Urothelium cell line (cell line): ENCODE measurements at places on chromosomes 13 and 19.

- no peak for DNase-seq
These were observed 276.6 kb downstream of the KCTD12 start for GRCh38 chr13:76609643-76610042.

GRCh38 chr13:42494157-42494556 lies 79.8 kb upstream of the TNFSF11 start:
- no peak for DNase-seq

DNA sequence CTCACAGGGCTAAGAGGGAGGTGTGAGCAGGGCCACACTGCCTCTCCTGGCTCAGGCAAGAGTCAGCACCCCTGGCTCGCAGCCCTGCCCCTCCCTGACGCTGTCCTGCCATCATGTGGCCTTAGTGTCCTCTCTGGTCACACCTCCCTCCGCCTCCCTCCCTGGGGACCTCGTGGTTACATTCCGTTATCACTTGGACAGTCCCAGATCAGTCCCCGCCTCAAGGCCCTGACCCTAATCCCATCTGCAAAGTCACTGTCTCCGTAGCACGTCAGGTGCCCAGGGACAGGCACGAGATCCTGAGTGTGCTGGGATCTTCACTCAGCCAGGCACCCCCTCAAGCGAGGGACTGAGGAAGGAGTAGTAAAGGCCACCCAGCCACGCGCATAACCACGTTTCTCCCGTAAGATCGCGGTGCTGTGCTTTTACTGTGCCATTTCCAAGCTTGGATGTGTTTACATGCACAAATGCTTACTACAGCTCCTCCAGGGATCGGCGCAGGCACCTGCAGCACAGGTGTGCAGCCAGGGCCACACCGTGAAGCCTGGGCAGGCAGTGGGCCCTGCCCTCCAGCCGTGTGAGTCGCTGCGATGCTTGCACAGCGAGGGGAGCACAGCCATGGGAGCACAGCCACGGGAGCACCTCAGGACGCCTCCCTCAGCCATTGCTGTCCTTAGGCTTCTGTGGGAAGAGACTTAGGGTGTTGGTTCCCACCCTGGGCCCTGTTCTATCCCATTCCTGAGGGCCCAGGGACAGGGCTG lies 10.7 kb upstream of the TMEM255B start:
- DNase-seq = no peak

DNA sequence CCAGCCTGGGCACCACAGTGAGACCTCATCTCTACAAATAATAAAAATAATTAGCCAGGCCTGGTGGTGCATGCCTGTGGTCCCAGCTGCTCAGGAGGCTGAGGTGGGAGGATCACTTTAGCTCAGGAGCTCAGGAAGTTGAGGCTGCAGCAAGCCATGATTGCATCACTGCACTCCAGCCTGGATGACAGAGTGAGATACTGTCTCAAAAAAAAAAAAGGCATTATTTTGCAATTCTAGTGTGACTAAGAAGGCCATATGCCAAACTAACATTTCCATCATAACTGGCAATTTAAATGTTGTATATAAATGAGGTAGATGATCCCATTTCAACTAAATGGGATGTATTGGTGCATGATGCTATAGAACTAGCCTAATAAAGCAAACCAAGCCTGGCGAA lies 632.8 kb upstream of the KLF12 start:
- no peak for DNase-seq
